ENCODE measurements at places on chromosomes 1 and 21. TPM values are rescaled to one million over a fixed set of nuclear protein-coding genes. Genes with fewer than 3 reads are reported as not detected.

NHLH2 gene
- not detected for polyA plus RNA-seq

FCRLB gene
- polyA plus RNA-seq, result 0.68 TPM

PRKCZ gene
- 4.3 TPM for polyA plus RNA-seq

NCAM2 gene
- polyA plus RNA-seq, result 0.13 TPM

MROH9 gene
- not detected for polyA plus RNA-seq

COL8A2 gene
- polyA plus RNA-seq, result 0.18 TPM
